Heart right ventricle (tissue), 16 donors: ENCODE measurements at places on chromosomes 12 and 14. TPM values are rescaled to one million over a fixed set of nuclear protein-coding genes. Genes with fewer than 3 reads are reported as not detected.

Gene SRP54
- 39.9 TPM for polyA plus RNA-seq

- no peak for DNase-seq
Observed at GRCh38 chr12:29711381-29711780, 72.4 kb downstream of the TMTC1 start.

Gene KRT2
- not detected for polyA plus RNA-seq

- DNase-seq = no peak
Observed at GRCh38 chr14:23286902-23287479, 1.1 kb upstream of the HOMEZ start.

GRCh38 chr12:113462998-113463745 lies 8.5 kb downstream of the LHX5 start:
- no peak for DNase-seq

DNA sequence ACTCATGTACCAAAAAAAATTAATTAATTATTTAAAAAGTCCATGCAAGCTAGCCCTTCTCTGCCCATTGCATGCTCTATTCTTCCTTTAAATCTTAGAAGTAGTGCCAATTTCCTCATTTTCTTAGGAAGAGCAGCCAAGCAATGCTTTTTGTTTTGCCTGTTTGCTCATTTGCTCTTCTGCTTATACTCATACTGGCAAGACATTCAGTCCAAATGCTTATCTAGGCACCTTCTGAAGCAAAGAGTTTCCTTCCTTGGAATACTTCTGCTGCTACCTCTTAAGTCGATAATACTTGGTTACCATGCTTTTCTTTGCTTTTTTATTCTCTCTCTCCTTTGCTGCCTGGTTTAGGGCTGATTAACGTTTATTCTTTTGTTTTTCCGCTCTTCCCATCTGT lies 1318.3 kb downstream of the AACS start:
- DNase-seq = no peak
